NCI-H69 (cell line): ENCODE measurements at places on chromosomes 16 and 17.
A peak's percentile ranks its signal among the peaks of the same experiment; 100 is the strongest.

GRCh38 chr16:66133643-66134338 is 232.7 kb upstream of the CDH5 start:
- DNase-seq = no peak

DNA sequence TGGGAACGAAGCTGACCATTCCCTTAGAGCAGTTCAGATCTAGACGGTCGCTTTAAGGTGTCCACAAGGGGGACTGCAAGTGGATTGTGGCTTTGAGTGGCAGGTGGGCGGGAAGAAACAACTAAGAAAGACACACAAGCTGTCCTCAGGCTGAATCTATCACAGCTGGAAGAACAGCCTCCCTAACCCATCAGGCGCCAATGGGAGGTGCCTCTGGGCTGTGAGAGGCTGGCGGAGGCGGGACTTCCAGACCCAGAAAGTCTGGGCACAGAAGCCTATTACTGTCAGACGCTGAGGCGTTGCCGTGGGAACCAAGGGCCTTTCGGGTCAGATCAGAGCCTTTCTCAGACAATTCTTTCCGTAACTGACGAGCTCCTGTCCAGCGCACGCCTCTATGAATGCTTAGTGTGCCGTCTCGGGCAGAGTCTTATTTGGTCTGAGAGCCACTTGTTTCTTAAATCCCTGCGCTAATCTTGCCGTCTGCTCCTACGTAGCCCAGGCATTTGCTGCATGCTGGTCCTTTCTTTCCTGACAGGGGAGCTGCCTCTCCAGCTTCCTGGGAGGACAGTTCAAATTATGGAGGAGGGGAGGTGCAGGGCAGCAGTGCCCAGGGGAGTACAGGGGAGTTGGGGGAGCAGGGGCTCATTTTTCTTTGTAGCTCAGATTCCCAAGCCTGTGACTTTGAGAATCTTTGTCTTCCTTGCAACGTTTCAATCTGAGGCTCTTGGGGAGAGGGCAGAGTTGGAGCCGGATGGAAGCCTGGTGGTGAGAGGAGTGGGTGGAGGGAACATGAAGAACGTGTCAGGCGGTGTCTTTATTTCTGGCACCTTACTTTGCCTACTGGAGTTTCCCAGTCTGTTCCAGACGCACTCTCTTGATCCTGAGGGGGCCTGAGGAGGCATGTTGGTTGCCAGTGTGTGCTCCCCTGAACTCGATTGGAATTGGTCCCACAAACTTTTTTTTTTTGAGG is 618.7 kb downstream of the KCNJ18 start:
- DNase-seq = no peak

- DNase-seq = no peak
These were observed 6.6 kb downstream of the KCNAB3 start for GRCh38 chr17:7922845-7923628.

- no peak for DNase-seq
These were observed 31.0 kb downstream of the ZNRF1 start for GRCh38 chr16:75029854-75030253.

GRCh38 chr16:76464955-76465620 is 187.9 kb downstream of the CNTNAP4 start:
- DNase-seq = no peak

DNA sequence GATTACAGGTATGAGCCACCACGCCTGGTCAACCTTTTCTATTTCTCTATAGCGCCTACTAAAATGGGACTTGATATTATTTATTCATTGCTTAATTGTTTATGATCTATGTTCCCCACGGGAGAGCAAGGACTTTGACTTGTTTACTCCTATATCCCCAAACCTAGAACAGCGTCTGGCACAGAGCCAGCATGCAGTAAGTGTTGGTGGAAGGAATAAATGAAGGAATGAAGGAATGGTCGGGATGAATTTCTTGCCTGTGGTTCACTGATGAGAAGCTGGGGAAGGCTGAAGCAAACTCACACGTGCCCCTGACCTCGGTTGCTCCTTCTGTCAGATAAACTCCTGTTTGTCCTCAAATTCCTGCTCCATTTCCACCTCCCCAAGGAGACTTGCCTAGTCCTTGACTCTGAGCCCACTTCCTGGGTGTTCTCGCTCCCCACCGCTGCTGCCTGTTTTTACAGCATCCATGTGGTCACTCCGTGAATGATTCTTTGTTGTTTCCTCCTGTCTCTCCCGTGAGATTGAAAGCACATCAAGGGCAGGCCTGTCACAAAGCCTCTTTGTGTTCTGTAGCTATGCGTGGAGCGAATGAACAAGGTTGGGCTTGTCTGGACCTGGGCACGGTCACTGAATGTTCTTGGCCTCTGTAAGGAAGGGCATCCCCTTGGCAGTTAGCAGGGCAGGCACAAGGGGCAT is 17.3 kb downstream of the C17orf100 start:
- DNase-seq = no peak

GRCh38 chr16:4091240-4092012 is 24.8 kb downstream of the ADCY9 start:
- no peak for DNase-seq

- DNase-seq = no peak
These were observed 34.9 kb downstream of the WSCD1 start for GRCh38 chr17:6104956-6105648.

DNA sequence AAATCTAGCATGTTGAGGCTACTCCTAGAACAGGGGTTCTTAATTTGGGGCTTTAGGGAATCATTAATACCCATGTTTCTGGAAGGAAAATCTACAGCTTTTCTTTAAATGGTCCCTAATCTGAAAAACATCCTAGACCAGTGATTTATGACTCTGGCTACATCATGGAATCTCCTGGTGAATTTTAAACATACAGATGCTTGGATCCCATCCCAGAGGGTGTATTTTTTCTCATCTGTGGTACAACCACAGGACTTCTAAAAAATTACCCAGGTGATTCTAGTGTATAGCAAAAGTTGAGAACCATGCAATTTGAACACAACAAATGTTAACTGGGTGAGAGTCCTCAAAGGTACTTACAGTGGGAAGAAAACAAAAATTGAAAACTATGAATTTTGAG is 41.5 kb downstream of the KANSL1 start:
- peak; percentile 51 for DNase-seq

DNA sequence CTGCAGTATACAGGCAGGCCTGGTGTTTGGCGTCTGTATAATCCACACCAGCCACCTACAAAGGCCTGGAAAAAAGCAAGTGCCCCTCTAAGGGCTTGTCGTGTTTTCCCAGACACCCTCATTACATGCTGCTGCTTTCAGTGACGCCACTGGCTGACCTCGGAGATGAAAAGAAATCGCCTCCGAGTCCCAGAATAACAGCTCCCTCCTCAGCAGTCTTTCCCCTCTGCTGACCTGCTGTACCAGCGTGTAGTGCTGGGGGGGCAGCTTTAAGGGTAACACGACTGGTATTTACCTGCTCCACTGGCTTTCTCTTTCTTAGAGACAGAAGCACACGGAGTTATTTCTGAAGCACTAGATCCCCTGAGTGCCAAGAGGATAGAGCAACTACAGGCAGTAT is 296.8 kb downstream of the GRIN2A start:
- no peak for DNase-seq

DNA sequence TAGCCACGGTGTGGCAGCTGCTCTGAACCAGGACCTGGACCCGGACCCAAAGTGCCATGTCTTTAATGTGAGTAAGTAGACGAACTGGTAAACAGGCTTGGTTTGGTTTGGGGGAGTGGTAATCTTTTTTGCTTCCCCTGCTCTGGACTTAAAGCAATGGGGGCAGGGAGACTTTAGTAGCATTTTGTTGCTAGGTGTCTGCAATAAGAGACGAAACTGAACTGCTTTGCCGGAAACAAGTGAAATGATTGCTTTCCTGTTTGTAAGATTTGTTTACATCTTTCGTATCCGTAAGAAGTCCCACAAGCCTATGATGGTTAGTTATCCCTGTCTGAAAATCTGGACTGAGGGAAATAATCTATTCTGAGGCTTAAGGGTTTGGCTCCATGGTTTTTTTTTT is 21.5 kb downstream of the PRCD start:
- DNase-seq = no peak

- peak; percentile 34 for DNase-seq
These were observed 2.7 kb upstream of the BHLHA9 start for GRCh38 chr17:1267471-1267943.

DNA sequence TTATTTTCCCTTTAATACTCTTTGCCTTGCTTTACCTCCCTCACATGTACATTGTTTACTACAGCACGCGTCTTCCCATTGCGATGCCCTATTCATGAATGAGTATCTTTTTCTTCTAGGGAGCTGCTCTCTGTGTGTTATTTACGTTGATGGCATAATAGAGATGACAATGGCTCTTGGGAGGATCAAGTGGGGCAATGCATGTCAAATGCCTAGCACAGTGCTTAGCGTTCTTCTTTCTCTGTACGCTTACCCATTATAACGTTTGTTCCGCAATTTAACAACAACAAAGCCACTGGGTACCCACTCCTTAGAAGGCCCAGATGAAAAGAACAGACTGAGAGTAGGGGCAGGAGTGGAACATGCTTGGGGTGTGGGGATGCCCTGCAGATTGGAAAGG is 271.6 kb upstream of the TNRC6C start:
- no peak for DNase-seq

GRCh38 chr16:54720259-54720658 is 210.4 kb upstream of the IRX5 start:
- no peak for DNase-seq

DNA sequence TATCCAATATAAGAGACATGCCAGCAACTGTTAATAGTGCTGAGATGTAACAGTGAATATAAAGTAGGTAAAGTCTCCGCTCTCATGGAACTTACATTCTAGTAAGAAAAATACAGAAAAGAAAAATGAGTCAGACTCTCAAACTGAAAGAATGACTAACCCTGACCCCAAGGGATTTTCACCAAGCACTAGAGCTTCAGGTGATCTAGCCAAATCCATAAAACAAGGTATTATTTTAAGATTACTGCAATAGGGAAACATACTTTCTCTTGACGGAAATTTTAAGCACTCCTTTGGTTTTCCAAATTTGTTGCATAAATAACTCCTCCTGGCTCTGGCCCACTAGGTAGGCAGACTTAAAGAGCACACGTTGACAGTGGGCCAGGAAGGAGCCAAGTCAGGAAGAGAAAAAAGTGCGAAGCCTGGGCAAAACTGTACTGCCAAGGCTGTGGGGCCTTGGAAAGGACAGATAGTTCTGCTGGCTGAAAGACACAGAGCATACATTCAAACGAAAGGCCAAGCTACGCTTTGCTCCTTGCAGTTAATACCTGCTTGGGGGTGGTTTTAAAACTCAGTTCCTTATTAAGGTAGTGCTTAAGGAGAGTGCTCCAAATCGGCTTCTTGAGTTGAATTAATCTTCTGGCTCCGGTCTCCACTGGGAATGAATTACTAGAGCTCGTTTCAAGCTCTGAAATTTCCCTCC is 1.4 kb downstream of the GOT2 start:
- DNase-seq = peak; percentile 1

- peak; percentile 95 for DNase-seq
These were observed 21.1 kb upstream of the TMC5 start for GRCh38 chr16:19396555-19397011.

DNA sequence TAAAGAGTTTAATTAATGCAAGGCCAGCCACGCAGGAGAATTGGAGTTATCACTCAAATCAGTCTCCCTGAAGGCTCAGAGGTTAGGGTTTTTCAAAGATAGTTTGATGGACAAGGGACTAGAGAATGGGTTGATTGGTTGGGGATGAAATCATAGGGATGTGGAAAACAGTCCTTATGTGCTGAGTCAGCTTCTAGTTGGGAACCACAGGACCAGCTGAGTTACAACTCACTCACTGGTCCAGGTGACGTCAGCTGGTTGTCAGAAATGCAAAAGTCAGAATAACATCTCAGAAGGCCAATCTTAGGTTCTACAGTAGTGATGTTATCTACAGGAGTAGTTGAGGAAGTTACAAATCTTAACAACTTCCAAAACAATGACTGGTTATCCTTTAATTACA is 47.6 kb downstream of the CPD start:
- DNase-seq = no peak

- DNase-seq = no peak
These were observed 35.4 kb downstream of the SYCE1L start for GRCh38 chr16:77234611-77235010.

GRCh38 chr16:4660454-4661007 is 32.8 kb upstream of the NUDT16L1 start:
- peak; percentile 81 for DNase-seq

DNA sequence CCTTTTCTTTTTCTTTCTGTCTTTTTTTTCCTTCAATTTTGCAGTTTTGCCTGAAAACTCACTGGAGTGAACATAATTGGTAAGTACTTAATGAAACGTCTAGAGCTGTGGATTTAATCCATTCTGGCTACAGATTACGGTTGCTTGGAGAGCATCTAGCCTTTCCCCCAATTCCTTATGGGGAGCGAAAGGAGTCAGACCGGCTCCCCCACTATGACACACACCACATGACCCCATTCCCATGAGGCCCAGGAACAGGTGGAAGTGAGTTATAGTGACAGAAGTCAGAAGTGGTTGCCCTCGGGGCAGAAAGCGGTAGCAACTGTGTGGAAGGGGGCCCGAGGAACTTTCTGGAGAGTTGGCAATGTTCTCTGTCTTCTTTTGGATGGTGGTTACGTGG is 41.2 kb downstream of the EMP2 start:
- DNase-seq = no peak

- DNase-seq = peak; percentile 77
These were observed 2.4 kb upstream of the ALOXE3 start for GRCh38 chr17:8120520-8121406.

DNA sequence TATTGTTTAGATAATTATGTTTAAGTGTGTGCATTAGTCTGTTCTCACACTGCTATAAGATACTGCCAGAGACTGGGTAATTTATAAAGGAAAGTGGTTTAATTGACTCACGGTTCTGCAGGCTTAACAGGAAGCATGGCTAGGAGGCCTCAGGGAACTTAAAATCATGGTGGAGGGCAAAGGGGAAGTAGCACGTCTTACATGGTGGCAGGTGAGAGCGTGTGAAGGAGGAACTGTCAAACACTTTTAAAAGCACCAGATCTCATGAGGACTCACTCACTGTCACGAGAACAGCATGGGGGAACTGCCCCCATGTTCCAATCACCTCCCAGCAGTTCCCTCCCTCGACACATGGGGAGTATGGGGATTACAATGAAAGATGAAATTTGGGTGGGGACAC is 203.5 kb upstream of the GOT2 start:
- no peak for DNase-seq

DNA sequence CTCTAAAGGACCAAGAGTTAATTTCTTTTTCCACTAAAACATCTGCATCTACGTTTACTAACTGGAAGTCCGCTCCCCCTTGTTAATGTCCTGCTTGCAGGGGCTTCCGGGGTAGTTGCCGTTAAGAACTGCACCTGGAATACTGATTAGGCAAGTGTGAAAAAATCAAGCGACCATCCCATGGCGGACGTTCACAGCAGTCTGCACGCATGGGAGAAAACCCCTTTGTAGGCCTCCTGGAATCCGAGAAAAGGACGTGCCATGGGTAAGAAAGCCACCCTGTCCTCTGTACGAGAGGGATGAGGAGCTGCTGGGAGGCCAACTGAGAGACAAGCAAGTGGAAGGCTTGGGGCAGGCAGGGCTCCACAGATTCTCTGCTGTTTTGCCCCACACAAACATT is 14.9 kb downstream of the SNN start:
- no peak for DNase-seq
